ENCODE measurements at places on chromosomes 6 and 20.

DNA sequence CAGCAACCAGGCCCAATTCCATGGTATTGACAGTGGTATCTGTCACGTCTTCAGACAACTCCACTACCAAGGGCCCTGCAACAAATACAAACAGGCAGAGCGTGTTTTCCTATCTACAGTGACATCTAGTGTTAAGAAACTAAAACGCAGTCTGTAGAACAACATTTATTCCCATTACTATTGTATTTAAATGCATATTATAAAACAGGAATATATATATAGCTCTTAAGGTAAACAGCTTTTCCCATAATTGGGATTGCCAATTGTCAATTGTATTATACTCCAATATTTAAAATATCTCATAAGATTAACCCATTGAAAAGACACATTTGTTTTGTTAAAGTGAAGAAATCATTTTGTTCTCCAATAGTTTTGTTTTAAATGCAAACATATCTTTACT, 97.2 kb downstream of the KIF16B start:
- no peak for DNase-seq

GRCh38 chr20:57794036-57794435, 84.2 kb upstream of the PMEPA1 start:
- no peak for DNase-seq

- DNase-seq: no peak
Measured at GRCh38 chr6:75620381-75621304, 19.0 kb downstream of the SENP6 start.

GRCh38 chr20:40666336-40666735, 22.7 kb downstream of the MAFB start:
- no peak for DNase-seq

- DNase-seq: no peak
Measured at GRCh38 chr20:33132513-33133372, 35.2 kb upstream of the BPIFA2 start.

DNA sequence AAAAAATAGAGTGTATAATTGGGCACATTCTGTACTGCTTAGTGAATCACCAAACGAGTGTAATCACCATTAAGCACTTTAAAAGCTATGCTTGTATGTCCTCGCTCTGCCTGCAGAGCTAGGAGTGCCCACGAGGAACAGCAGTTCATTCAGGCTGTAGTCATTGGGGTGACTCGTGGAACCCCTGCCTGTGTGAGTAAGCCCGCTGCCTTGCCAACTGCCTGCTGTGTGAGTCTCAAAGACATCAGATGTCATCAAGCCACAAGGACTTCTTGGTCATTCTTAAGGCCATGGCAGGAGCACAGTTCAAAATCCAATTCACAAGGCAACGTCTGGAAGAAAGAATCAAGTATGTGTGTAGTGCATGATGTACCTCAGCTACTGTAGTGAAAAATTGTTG, 60.4 kb downstream of the FOXO3 start:
- no peak for DNase-seq

GRCh38 chr6:5509106-5509505, 247.8 kb downstream of the FARS2 start:
- no peak for DNase-seq

DNA sequence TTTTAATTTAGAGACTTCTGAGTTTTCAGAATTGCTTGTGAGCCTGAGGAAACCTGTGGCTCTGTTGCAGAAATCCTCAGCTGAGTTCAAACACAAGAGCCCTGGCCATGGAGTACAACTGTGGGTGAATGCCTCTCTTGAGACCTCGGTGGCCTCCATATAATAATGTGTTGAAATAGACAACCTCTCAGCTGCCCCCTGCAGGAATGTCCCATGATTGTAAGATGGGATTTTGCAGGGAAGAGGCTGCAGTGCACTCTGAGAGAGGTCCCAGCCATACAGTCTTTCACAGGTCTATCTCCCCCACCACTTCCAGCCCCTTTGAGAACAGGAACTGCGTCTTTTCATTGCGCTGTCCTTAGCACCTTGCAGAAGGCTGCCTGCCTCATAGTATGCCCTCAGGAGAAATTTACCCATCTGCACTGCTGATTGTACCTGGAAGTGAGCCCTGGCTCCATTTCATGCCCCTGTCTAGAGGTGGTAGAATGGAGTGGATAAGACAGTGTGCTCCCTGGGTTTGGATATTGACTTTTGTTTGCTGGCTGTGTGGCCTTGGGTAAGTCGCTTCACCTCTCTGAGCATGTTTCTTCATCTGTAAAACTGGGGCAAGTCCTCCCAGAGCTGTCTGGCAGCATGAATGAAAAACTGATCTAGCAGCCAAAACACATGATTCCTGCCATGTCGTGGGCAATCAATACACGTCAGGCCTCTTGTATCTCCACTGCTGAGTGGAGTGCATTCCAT, 16.8 kb upstream of the CDH22 start:
- DNase-seq: no peak

DNA sequence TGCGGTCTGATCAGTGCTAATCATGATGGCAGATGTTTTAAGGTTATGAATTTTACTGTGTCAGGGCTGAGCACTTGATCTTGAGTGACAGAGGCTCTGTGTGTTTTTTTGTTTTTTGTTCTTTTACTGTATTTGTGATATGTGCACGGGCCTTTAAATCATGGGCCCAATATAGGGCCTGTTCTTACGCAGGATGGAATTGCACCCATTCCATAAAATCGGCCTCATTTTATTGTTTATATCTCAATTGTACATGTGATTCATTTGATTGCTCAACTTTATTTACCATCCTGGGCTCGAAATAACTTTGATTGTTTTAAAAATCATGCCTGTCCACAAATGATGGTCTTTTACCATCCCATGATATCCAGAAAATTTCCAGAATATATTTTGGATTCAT, 39.3 kb upstream of the MBOAT1 start:
- no peak for DNase-seq
